Umbilical cord (tissue), 2 donors: ENCODE measurements at places on chromosomes 7 and 10.
A peak's percentile ranks its signal among the peaks of the same experiment; 100 is the strongest.

DNA sequence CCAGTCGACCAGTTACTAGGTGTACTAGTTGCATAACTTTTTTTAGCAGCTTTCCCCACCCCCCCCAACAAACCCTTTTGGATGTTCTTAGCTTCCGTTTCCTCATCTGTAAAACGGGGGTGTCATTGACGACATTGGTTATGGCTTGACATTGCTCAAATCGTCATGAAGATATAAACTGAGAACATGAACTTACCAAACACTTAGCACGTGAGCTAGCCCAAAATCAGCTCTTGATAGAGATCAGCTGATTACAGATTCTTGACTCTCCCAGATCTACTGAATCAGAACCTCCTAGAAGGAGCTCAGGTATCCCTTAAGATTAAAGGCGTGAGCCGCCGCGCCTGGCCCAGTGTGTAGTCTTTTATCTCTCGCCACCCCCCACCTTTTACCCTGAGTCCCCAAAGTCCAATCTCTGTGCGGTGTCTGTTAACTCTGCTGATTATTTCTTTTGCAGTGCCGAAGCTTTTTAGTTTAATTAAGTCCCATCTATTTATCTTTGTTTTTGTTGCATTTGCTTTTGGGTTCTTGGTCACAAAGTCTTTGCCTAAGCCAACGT lies 1.0 kb upstream of the GNA12 start:
- DNase-seq = no peak

DNA sequence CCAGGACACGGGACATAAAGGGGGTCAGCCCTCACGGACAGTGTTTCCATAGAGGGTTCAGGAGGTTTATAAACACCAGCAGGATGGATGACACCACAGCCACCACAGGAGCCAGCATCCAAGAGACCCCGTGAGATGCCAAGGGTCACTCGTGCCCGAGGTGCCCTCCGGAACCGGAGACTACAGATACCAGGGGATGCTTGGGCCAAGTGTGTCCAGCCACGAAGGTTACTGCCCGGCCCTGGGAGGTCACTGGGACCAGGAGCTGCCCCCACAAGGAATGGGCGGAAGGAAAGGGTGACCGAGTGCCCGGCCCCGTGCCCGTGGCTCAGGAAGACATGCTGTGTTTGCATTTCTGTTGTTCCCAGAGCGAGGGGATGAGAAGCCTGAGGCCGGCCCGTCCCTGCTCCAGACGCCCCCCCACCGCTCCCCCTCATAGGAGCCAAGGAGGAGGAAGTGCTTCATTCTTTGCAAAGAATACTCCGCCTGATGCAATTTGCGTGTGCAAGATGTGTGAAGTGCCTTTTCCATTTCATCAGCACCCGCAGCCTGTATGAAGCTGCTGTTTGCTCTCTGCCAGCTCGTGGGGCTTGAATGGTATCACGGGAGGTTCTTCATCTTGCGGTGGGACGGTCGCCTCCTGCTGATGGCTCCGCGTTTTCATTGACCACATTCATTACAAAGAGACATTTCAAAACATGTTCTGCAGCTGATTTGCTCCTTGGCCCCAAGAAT lies 176.4 kb downstream of the ELFN1 start:
- DNase-seq = no peak

GRCh38 chr10:5625992-5626777 lies 40.2 kb downstream of the ASB13 start:
- DNase-seq = no peak

- DNase-seq = no peak
Measured at GRCh38 chr10:88059190-88059589, 195.8 kb downstream of the PTEN start.

DNA sequence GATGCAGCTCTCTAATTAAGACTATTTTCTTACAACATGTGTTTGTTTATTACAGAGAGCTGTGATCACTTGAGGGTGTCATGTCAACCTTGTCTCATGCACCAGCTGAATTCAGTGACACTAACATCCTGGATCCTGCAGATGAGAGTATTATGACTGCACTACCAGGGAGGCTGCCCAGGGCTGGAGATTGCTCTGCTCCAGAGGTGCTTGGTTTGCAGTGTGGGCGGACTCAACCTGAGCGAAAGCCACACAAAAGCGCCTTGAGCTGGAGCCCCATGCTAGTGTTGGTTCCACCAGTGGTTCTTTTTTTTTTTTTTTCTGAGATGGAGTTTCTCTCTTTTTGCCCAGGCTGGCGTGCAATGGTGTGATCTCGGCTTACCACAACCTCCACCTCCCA lies 33.8 kb upstream of the ATXN7L1 start:
- DNase-seq = no peak

GRCh38 chr10:49168171-49168540 lies 20.0 kb downstream of the TMEM273 start:
- DNase-seq = no peak

DNA sequence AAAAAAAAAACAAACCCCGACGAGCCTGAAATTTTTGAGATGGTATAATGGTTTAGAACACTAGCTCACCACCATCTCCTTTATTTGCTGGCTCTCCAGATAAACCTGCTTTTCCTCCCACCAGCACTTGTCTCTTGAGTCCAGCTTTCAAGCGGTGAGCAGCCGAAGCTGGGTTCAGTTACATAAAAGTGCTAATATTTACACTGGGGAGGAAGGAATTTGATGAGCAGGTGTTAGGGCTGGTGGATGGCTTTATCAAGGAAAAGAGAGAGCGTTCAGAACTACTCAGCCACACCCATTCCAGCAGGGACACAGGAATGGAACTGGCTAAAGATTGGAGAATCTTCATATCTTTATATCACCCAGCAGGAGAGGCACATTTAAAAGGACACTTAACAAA lies 6.6 kb upstream of the CALML3 start:
- DNase-seq = no peak

DNA sequence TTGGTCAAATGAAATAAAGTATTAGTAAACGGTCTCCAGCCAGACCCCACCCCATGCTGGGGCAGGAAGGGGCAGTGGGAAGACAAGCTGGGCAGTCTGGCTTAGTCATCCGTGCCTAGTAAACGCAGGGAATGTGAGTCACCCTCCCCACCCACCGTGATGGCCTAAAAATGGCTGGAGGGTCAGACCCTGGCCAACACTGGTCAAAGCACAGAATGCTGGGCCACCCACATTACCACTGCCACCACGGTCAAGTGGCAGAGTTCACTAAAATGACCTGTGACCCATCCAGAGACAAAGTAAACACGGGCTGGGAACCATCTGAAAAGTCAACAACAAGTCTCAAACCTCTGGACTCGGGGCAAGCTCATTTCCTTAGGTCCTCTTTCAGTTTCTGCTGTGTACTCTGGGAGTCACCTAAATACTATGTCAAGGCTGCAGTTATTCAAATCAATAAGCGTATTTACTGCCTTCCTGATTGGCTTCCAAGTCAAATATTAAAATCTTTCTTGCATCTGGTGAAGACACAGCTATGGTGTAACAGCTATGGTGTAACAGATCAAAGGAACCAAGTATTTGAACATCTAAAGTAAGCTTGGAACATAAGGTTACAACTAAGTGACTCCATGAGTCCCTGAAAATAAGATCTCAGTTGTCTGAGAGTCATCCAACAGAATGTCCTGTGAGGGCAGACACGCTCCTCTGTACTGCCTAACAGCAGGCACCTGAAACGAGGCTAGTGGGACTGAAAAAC lies 3.0 kb downstream of the ZFAND2A start:
- DNase-seq = no peak

- DNase-seq = no peak
Measured at GRCh38 chr7:78232806-78233205, 434.2 kb downstream of the PHTF2 start.

GRCh38 chr7:89943525-89944050 lies 210.7 kb upstream of the STEAP1 start:
- peak; percentile 52 for DNase-seq

DNA sequence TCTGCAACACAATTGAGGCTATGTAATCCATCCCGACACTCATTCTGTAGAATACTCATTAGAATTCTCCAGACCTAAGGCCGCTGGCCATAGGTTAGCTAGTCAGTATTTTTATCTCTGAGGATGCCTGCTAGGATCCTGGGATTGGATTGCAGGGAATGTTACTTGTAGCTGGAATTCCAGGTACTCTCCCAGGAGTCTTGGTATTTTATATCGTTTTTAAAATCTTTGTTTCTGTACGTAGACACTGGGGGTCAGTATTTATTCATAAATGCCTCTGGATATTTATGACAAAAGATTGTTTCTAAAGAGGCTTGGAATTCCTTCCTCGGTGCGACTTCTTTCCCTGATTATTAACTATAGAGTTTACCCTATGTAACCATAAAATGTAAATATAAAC lies 40.1 kb downstream of the BPGM start:
- DNase-seq = peak; percentile 58

DNA sequence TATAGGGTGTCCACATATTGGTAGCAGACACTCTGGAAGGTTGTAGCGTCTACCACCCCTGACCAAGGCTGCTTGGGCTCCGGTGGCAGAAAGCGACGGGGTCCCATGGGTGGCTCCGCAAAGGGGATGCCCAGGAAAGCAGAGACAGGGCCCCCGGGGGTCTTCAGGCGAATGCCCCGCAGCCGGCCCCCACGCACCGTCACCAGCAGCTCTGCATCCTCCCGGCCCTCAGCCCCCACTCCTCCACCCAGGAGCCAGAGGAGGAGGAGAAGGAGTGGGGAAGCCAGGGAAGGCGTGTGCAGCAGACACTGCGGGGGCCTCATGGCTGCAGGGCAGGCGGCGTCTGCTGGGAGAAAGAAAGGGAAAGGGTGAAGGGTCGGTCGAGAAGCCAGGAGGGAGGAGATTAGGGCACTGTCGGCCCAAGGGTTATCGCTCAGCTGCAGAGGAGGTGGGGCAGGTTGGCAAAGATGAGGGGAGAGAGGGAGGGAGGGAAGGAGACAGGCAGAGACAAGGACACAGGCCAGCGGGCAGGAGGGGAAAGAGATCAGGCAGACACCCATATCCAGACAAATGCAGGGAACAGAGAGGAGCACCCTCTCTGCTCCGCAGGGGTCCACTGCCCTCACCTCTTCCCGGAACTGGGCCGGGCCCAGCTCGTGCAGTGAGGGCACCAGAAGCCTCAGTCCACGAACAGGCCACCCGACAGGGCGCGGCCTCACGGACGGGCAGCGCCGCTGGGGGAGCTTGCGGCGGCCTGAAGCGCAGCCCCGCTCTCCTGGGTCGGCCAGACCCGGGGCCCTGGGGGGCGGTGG lies 1.6 kb downstream of the ACHE start:
- DNase-seq = no peak
